ENCODE measurements at places on chromosomes 6 and 20.

- no peak for DNase-seq
Measured at GRCh38 chr20:45372241-45372640, 5.9 kb downstream of the TP53TG5 start.

DNA sequence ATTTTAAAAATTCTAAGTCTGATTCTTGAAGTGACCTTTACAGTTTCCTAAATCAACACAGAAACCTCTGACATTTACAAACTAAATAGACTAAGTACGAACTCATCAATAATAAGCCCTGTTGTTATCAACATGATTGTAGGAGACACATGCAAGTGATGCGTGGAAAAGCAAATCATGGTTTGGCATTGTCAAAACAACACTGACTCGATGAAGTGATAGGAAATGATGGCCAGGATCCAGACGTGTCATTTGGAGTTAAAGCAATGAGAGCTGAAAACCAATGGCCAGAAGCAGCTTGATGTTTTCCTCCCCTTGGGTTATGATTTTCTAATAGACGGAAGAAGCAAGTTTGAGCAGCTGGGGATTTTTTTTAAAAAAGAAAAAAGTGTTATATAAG is 117.4 kb upstream of the FAM184A start:
- DNase-seq: no peak

- no peak for DNase-seq
Measured at GRCh38 chr6:166952567-166953486, 3.5 kb downstream of the RNASET2 start.

GRCh38 chr6:32603888-32604287 is 14.2 kb upstream of the HLA-DRB1 start:
- no peak for DNase-seq

GRCh38 chr6:43669050-43669921 is 18.3 kb downstream of the MRPS18A start:
- peak; percentile 62 for DNase-seq

- no peak for DNase-seq
Measured at GRCh38 chr6:87225937-87226336, 70.6 kb downstream of the ZNF292 start.

- DNase-seq: peak; percentile 84
Measured at GRCh38 chr6:43078691-43079090, 2.6 kb downstream of the PTK7 start.

DNA sequence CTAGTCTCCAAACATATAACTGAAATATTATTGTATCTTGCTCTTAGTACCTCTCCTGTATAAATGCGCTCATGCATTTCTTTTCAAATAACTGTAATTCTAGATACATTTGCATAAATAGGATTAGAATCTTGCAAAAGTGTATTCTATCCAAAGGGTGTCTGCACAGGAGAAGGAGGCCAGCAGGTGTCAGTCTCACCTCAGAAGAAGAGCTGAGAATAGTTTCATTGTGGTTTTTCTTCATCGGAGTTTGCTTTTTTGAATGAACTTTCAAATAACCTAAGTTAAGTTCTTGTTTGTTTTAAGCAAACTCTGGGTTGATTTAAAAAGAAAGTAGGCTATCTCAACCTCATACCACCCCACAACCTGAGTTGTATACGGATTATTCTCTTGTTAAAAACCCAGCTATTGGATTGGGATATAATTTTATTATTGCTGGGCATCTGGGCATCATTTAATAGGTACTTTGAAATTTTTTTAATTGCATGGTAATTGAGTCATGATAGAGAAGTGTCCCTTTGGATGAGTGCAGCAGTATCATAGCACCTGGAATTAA is 125.0 kb upstream of the MLIP start:
- peak; percentile 50 for DNase-seq

- DNase-seq: no peak
Measured at GRCh38 chr20:10681494-10681893, 7.7 kb upstream of the JAG1 start.

GRCh38 chr6:148874698-148875293 is 128.0 kb downstream of the UST start:
- peak; percentile 87 for DNase-seq

GRCh38 chr20:59047938-59048680 is 5.5 kb upstream of the PRELID3B start:
- peak; percentile 61 for DNase-seq

DNA sequence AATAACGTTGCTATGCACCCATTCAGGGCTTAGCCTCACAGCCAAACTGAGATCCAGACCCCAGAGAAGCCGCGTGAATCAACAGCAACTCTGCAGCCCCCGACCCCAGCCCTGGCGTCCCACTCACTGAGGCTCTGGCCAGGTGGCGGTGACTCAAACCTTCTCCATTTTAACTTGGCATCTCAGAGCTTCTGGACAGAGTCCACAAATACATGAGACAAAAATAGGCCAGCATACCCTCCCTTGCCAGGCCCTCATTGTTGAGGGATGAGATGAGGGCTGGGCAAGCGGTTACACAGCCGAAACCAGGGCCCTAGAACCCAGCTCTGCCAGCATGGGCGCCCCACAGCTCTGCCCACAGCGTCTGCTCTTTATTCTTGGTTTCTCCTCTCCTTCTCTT is 118.4 kb downstream of the MYLK4 start:
- peak; percentile 70 for DNase-seq

- DNase-seq: no peak
Measured at GRCh38 chr20:9831032-9831431, 7.8 kb downstream of the PAK5 start.

GRCh38 chr6:100261486-100261885 is 203.2 kb downstream of the SIM1 start:
- no peak for DNase-seq

GRCh38 chr6:141437685-141438084 is 695.0 kb upstream of the GJE1 start:
- DNase-seq: no peak

GRCh38 chr6:3239110-3239830 is 11.8 kb upstream of the TUBB2B start:
- DNase-seq: no peak

DNA sequence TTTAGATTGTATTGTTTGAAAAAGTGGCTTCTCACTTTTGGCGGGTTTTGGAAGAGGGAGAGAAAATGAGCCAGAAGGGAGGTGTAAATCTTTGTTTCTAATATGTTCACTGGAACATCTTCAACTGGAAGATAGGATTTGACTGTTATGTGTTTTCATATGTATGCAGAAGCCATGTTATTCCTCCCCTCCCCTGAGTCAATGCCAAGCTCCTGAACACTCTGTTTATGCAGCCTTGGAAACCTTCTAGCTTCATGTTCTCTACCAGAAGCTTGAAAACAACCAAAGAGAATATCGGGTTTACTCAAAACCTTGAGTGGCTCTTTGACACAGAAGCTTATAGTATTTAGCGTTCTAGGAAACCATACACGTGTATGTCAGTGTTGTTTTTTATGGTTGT is 279.1 kb downstream of the PRL start:
- DNase-seq: no peak
